ENCODE measurements at places on chromosomes 6 and 20. TPM values are rescaled to one million over a fixed set of nuclear protein-coding genes. Genes with fewer than 3 reads are reported as not detected.
A peak's percentile ranks its signal among the peaks of the same experiment; 100 is the strongest.

- no peak for DNase-seq
Observed at GRCh38 chr6:135033238-135033637, 21.4 kb downstream of the HBS1L start.

DNA sequence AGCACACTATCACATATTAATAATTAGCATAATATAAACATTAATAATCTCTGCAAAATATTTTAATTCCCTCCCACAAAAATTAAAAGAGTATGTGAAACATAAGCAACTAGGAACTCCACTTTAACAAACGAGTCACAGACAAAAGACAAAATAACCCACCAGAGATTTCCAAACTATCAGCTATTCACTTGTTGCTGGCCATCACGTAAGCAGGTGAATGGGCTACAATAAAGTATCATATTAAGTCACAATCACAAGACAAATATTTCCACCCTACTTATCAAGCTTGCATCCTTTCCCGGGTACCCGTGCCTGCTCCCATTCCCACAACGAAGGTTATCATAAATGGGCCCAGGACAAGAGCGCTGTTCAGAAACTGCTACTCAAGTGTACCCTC, 2.5 kb downstream of the HDAC2 start:
- DNase-seq, result no peak

GRCh38 chr20:57680934-57681914, 28.6 kb downstream of the PMEPA1 start:
- DNase-seq, result no peak

DNA sequence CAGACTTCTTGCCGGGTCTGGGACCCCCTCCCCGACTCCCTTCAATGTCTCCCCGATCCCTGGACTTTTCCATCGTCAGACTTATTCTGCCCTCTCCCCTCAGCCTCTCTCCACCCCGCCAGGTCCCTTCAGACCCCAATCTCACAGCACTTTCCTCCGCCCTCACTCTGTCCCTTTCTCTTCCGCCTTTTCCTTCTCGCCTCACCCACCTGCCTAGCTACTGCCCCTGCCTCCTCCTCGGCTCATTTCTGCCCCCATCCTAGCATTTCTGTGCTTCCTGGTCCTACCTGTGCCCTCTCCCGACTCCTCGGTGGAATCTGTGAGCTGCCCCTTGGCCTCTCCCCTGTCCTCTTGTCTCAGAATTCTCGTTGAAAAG, 616 bp downstream of the CHMP4B start:
- DNase-seq, result no peak

GRCh38 chr6:28893172-28893799, 30.5 kb downstream of the TRIM27 start:
- DNase-seq, result no peak

GRCh38 chr6:134738211-134738885, 211.6 kb downstream of the ALDH8A1 start:
- no peak for DNase-seq

DNA sequence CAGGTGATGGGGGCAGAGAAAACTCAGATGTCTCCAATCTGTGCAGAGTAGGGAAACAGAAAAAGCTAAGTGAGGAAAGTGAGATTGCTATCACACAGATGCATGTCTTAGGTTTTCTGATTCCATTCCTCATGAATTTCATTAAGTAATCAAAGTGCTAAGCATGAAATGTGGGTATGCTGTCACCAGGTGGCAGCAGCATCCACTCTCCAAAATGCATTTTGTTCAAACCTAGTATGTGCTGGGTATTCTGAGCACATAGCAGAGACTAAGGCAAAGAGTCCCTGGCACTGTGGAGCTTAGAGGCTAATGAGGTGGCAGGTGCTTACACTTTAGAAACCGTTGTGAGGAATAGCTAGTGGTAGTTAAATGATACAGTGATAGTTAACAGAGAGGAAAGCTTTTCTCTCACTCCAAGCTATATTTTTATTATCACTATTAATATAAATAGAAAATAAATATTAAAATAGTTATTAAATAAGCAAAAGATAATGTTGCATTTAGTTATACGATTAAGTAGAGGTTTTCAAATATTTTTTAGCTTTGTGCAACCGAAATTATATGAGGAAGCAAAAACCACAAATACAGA, 179.5 kb downstream of the CDH26 start:
- no peak for DNase-seq

- DNase-seq, result peak; percentile 81
Observed at GRCh38 chr6:32969685-32970412, 1.5 kb downstream of the BRD2 start.

- DNase-seq, result no peak
Observed at GRCh38 chr6:123810214-123810613, 6.5 kb downstream of the NKAIN2 start.

- DNase-seq, result no peak
Observed at GRCh38 chr6:28588666-28589065, 63.0 kb downstream of the GPX5 start.

DNA sequence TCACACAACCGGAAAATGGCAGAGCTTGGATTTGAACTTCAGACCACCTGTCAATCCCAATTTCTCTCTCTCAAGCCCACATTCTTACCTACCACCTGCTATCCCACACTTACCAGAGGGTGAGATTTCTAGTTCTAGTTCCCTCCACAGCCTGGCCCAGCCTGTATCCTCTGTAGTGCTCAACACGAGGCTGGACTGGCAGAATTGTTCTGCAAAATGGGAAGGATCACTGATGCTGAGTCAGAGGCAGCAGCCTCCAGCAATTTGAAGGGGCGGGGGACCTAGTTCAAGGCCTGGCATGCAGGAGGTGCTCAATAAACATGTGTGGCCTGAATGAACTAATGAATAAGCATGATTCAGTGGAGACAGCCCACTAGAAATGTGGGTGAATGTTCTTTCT, 53.6 kb upstream of the TTPAL start:
- DNase-seq, result no peak

DNA sequence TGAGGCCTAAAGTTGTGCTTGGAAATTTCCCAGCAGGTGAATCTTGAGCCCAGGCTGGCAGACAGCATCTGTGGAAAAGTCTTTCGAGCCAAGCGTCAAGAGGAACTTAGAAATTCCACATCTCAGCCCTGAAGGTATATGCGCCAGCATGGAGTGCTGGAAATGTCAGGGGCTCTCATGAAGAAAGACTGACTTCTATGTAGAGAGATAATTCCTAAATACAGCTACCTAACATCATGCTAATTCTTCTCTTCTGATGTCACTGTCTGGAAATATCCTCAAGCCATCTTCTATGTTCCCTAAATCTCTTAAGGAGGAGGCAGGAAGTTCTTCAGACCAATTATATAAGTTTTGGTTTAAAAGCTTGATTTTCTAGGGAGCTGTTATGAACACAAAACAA, 492.4 kb upstream of the MARCKS start:
- DNase-seq, result no peak

- DNase-seq, result no peak
Observed at GRCh38 chr6:108921547-108922361, 73.5 kb downstream of the ARMC2 start.

DNA sequence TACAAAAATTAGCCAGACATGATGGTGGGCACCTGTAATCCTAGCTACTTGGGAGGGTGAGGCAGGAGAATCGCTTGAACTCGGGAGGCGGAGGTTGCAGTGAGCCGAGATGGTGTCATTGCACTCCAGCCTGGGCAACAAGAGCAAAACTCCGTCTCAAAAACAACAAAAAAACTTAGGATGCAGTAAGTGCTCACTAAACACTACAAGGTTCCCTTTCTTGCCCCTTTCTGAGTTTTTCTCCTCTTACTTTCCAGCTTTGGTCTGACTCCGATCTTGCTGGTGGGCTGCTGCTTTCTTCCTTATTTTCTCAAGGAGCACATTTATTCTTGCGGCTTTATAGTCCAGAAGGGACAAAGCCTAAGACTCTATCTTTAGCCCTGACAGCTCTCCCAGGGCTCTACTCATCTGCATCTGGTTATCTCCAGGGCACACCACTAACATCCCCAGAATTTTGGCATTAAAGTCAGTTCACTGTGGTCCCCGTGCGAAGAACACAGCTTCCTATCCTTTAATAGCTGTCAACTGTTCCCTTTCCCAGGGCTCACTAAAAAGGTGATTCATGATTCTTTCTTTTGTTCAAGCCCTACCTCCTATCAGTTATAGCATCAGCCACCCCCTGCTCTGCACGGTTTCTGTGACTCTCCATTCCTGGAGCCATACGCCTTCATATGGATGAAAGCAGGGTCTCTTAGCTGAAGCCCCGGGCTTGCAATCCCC, 17.1 kb upstream of the RPN2 start:
- DNase-seq, result no peak

- DNase-seq, result peak; percentile 44
Observed at GRCh38 chr20:63625771-63626423, 1.0 kb downstream of the GMEB2 start.

DNA sequence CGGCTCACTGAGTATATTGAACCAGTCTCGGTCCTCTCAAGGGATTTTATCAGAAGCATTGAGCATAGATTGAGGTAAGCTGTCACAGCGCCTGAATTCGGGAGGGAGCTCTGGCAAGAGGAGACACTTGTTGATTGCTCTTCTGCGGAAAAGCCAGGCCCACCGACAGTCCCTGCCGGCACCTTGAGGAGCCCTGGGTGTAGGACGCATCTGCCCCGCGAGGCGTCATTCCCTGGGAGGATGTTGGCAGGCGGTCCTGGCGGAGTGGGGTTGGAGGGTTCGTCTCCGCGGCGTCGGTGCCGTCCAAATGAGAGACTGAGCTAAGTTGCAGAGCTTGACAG, 843 bp downstream of the FBXO9 start:
- peak; percentile 67 for DNase-seq

GRCh38 chr6:93120154-93120742, 299.1 kb downstream of the EPHA7 start:
- DNase-seq, result no peak

DNA sequence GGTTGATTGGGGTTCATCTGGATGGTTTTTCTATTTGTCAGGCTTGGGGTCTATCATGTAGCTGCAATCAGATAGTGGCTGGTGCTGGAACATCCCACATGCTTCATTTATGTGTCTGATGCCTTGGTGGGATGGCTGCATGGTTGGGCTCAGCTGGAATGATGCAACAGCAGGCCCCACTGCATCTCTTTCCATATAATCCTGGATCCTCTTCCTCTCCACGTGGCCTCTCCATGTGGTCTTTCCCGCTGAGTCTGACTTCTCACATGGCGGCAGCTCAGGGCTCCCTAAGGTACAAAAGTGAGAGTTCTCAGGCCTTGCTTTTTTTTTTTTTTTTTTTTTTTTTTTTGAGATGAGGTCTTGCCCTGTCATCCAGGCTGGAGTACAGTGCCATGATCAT, 65.0 kb upstream of the SUPT3H start:
- DNase-seq, result no peak

- DNase-seq, result no peak
Observed at GRCh38 chr6:157867981-157868380, 44.9 kb downstream of the SNX9 start.

DNA sequence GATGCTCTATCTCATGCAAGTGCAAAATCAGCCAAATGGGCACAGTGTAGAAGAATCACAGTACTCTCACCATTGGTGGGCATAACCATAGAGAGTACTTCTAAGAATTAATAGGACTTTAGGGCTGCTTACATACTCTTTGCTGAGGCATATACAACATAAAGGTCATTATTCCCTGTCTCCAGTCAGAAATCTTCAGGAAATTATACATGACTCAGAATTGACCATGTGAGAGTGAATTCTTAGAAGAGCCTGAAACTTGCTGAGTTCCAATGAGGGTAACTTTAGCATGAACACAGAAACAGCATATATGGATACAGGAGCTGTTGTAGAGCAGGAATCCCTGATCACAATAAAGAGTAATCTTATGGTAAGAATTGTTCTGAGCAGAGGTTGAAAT, 498.7 kb downstream of the TENT5A start:
- DNase-seq, result no peak

- DNase-seq, result no peak
Observed at GRCh38 chr6:18016698-18017097, 29.3 kb upstream of the KIF13A start.

GRCh38 chr6:158232316-158233213, 64.4 kb downstream of the GTF2H5 start:
- peak; percentile 74 for DNase-seq

GRCh38 chr20:50730765-50731054, 670 bp upstream of the PARD6B start:
- no peak for DNase-seq

DNA sequence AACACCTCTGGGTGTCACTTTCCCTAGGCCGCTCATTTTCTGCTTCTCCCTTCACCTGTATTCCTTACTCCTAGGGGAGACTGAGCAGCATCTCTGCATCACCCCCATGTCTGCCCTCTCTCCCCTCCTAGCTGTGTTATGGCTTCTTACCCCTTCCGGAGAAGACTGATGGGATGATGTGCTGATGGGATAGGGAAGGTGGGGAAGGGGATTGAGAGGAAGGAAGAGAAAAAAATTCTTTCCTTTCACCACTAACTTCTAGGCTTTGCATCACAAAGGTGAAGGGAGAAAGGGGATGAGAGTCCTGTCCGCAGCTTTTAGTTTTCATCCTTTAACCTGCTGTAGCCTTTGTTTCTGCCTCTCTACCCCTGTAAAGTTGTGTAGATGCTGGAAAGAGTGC, 26.7 kb downstream of the AKAP7 start:
- DNase-seq, result no peak

DNA sequence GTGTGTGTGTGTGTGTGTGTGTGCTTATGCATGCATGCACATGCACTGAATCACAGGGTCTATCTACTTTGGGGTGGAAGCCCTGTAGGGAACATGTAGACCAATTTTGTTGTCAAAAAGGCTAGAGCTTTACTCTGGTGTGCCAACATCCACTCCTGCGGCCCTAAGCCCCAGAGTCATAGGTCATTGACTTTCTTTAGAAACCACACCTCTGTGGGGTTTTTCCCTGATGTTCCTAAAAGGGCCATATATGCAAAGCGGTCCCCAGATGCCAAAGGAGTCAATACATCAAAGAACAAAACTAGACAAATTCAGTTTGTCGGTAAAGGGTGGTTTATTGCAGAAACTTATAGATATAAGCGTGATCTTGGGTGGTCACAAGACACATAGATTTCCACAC, 29.8 kb upstream of the SLC2A12 start:
- no peak for DNase-seq

DNA sequence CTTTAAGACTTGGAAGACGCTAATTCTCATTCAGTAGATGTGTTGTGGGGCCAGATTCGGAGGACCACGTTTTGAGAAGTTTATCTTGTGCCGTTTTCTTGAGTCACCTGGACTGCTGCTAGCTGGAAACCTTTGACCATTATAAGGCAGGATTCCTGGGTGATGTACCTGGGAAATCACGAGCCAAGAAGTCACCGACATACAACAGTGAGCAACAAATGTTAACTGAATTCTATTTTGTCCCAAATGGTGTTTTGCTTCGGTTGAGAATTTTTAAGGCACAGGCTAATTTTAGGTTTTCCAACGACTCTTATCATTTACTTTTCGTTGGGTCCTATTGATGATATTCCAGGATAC, 93.4 kb upstream of the BTN3A2 start:
- DNase-seq, result no peak

HMGCLL1 gene
- total RNA-seq, result 1.3 TPM

PTGIS gene
- 24.0 TPM for total RNA-seq

HEY2 gene
- 66.8 TPM for total RNA-seq

TCP11 gene
- total RNA-seq, result not detected

SPDEF gene
- not detected for total RNA-seq

OLIG3 gene
- total RNA-seq, result not detected

LHFPL5 gene
- total RNA-seq, result not detected

HLA-DQB2 gene
- 3.3 TPM for total RNA-seq

HLA-DMA gene
- total RNA-seq, result 20.0 TPM

TRIM10 gene
- total RNA-seq, result not detected

NMBR gene
- total RNA-seq, result not detected

PRDM13 gene
- total RNA-seq, result not detected

BEND3 gene
- 1.2 TPM for total RNA-seq

UBR2 gene
- 35.3 TPM for total RNA-seq

WFDC10B gene
- not detected for total RNA-seq

GLYATL3 gene
- total RNA-seq, result not detected

Measured in left ventricle myocardium superior (tissue), 1 donor.